ENCODE measurements at places on chromosomes 7 and 10.

GRCh38 chr10:126959906-126960685 is 54.9 kb downstream of the DOCK1 start:
- DNase-seq, result no peak

DNA sequence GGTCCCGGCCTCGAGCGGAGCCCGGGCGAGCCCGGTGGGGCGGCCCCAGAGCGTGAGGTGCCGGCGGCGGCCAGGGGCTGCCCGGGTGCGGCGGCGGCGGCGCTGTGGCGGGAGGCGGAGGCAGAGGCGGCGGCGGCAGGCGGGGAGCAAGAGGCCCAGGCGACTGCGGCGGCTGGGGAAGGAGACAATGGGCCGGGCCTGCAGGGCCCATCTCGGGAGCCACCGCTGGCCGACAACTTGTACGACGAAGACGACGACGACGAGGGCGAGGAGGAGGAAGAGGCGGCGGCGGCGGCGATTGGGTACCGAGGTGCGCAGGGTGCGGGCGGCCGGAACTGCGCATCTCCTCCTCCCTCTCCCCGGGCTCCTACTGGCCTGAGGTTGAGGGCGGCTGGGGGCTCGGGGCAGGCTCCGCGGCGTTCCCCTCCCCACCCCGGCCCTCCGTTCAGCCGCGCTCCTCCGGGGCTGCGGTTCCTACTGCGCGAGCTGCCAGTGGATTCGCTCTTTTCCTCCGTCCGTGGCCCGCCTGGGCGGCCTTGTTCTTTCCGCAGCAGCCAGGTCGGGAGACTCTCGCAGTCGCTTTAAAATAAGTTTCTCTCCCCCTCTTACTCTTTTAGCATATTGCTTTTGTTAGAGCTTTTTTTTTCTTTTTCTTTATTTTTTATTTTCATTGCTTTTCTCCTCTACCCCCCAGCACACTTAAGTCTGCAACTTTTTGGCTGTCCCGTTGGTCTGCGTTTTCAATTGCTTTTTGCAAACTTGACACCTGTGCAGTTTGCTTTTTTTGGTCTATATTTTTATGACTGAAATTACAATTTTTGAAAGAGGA is 600 bp downstream of the SIRT1 start:
- peak; percentile 87 for DNase-seq

DNA sequence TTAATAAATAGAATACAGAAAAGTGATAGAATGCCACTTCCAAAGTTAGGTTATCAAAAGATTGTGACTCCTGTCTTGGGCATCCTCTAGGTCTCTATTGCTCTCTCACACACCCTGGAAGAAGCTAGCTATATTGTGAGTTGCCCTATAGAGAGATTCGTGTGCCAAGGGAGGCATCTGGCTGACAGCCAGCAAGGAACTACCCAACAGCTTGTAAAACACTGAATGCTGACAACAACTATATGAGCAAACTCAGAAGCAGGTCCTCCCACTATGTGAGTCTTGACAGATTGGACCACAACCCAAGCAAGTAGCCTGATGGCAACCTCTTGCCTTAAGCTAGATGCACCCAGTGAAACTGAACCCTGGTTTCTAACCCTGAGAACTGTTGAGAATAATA is 55.7 kb upstream of the CDK14 start:
- no peak for DNase-seq

DNA sequence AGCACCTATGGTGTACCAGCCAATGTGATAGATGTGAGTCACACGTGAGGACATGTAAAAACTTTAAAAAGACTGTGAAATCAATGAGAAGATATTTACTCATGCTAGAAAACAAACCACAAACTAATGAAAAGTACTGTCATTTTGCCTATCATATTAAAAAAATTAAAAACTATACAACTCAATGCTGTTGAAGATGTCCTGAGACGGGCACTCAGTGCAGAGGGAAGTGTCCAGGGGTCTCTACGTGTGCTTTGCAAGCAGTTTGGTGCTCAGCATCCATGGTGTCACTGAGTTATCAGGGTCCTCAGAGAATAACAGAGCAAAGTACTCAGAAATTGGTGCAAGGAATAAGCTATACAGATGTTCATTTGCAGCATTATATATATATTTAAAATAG is 162.3 kb downstream of the HECW1 start:
- DNase-seq, result no peak

GRCh38 chr7:53521638-53522184 is 486.3 kb downstream of the POM121L12 start:
- no peak for DNase-seq

DNA sequence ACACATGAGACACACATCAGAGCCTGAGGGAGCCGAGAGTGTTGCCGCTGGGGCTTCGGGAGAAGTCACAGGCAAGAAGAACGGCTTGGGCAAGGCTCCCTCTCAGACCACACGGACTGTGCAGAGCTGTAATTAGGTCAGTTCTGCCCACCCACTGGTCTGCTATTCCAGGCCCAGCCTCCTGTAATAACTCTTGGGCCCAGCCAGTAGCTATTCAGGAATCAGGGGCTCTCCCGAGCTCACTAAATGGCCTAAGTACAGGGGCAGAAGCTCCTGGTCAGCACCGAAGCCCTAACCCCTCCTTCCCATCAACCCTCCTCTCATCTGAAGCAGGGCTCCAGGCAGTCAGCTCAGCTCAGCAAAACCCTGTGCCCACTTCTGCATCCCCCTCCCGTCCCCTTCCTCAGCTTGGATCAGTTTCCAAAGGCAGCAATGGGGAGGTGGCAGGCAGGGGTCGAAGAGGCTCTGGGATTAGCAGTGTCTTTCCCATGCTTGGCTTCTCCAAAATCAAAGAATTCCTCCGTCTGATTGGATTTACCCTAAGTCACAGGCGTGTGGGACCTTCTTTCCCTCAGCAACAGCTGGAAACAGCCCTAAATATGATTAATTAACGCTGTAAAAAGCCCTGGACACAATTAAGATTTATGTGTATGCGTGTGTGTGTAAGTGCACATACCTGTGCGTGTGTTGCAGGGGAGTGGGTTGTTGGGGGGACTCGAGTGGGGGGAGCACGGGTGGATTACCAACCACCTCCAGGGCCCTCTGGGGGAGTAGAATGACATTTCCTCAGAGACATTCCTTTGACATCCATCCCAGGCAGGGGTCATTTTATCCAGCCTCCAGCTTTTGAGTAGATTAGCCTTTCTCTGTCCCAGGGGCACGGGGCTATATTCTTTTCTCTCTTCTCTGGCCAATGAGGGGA is 48.4 kb upstream of the BTRC start:
- no peak for DNase-seq

- DNase-seq, result no peak
These were observed 371.8 kb downstream of the PAXIP1 start for GRCh38 chr7:154631162-154631561.

- no peak for DNase-seq
These were observed 551.4 kb downstream of the LRMDA start for GRCh38 chr10:75982611-75983369.

GRCh38 chr10:88702848-88703597 is 3.0 kb upstream of the LIPK start:
- DNase-seq, result peak; percentile 31

GRCh38 chr10:101087965-101088364 is 26.2 kb downstream of the KAZALD1 start:
- no peak for DNase-seq

All from pancreas (tissue), 10 donors.